ENCODE measurements at places on chromosomes 2 and 18. TPM values are rescaled to one million over a fixed set of nuclear protein-coding genes. Genes with fewer than 3 reads are reported as not detected.

Gene PLGLB2
- total RNA-seq: 0.41 TPM

DNA sequence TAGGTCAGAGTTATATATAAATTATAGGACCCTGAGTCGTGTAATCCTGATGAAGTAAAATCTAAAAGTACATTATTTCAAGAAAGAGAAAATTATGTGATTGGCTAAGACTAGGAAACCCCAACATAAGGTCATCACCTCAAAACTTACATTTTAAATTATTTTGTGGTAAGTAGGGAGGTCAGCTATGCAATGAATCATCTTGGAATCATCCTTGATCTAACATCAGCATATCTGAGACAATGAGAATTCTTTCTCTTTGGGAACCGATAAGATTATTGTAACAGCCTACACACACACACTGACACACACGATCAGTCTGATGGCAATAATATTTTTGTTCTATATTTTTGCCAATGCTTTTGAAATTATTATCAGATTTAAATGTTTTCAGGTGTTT lies 904.8 kb upstream of the CHAC2 start:
- no peak for DNase-seq

DNA sequence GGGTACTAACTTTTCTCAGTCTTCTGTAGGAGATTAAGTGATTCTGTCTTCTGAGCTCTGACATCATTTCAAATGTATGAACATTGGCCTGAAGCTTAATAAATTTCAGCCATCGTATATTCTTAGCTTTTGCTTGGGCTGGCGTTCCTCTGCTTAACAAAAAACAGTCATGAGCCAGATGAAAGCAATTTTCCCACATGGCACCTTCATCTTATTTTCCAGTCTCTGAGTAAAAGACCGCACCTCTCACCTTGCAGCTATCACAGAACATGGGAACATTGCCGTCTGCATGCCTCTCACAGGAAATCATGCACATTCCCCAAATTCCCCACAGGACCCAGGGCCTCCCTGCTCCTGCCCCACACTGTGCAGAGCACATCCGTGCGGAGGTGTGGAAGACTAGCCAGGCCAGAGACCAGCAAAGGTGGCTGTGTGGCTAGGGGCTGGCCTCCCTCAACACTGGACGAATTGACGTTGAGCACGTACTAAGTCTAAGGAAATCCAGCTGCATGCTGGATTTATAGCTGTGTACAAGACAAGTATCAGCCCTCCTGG lies 531.8 kb upstream of the ID2 start:
- DNase-seq: no peak

DNA sequence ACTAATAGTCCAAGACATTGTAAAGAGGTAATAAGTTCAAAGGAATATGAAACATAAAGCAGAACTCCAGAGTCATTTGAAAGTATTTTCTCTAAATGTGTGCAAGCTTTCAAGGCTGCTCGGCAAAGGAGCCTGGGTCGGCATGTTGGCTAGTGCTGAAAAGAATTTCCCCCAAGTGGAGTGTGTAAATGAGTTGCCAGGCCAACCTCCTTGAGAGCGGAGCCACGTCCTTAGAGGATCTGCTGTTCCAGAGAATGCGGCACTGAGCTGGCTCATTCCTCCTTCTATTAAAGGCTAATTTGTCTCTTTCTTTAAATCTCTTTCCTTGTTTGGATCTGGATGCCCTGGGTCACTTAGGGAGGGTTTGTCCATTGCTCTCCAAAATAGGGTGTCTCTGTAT lies 127.5 kb downstream of the RDH14 start:
- no peak for DNase-seq

- DNase-seq: no peak
Measured at GRCh38 chr18:5144629-5145028, 52.4 kb downstream of the AKAIN1 start.

GRCh38 chr2:16554060-16554583 lies 111.5 kb downstream of the CYRIA start:
- no peak for DNase-seq

- DNase-seq: no peak
Measured at GRCh38 chr18:13793819-13794218, 30.1 kb upstream of the MC5R start.

DNA sequence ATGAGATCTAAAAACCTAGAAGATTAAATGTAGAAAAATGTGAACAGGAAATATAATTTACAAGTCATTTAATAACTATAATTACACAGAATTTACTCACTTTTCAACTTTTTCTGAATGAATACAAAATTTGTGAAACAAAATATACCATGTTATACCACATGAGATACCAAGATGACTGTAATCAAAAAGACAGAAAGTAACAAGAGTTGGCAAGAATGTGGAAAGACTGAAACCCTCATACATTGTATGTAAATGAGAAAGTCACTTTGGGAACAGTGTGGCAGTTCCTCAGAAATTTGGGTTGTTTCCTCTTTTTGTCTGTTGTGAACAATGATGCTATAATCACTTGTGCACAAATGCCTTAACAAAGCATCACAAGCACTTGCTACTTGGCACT lies 145.4 kb upstream of the ZNF804A start:
- no peak for DNase-seq

DNA sequence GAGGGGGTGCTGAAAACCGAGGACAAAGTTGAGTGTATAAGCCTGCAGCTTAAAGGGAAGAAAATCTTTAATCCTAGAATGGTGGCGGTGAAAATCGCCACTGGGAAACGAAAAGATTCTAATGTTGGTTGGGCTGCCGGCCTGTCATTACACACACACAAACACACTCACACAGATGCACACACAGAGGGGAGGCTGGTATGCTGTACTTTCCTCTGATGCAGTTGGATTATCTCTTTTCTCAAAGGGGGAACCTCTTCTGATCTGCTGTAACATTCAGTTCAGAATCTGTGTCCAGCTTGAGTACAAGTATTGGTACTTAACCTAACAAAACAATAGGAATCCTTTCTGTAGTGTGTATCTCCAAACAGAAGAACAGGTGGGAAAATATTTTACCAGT lies 39.0 kb downstream of the ANXA4 start:
- DNase-seq: no peak

DNA sequence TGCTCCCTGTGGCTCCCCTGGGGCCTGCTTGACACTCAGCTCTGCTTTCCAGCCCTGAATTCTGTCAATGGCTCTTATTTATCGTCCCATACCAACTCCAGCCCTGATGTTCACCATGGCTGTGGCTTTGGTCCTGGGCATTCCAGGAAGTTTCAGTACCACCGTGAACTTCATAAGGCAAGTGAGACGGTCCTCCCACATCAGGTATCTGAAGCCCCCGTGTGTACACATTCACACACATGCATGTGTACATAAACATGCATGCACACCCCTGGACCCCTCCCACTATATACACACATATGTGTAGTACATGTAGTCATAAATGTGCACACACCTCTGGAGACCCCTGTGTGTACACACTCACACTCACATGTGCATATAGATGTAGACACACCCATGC lies 43.3 kb upstream of the PUM2 start:
- no peak for DNase-seq
